Mammary epithelial cell (primary cell): ENCODE measurements at places on chromosomes 5 and 9. TPM values are rescaled to one million over a fixed set of nuclear protein-coding genes. Genes with fewer than 3 reads are reported as not detected.

The ABLIM3 gene
- total RNA-seq, result 36.1 and 38.6 TPM in 2 replicates

DNA sequence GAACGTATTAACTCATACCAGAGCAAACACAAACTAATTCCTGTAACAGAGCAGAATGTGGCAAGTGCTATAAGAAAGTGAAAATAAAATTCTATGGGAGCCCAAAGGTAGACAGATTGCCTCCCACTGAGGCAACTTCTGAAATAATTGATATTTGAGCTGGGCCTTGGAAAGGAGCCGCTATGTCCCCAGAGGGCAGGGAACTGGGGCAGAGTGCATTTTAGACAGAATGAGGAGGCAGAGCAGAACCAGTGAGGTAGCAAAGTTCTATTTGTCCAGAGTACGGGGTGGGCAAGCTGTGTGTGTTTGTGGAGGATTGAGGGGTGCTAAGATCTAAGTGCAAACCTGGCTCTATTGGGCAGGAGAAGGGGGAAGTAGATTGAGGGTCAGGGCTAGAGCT, 19.8 kb downstream of the CDO1 start:
- DNase-seq, result no peak

GRCh38 chr5:160638161-160638742, 213.8 kb downstream of the ATP10B start:
- no peak for DNase-seq

GRCh38 chr5:117262572-117263131, 688.0 kb upstream of the SEMA6A start:
- DNase-seq, result no peak

DNA sequence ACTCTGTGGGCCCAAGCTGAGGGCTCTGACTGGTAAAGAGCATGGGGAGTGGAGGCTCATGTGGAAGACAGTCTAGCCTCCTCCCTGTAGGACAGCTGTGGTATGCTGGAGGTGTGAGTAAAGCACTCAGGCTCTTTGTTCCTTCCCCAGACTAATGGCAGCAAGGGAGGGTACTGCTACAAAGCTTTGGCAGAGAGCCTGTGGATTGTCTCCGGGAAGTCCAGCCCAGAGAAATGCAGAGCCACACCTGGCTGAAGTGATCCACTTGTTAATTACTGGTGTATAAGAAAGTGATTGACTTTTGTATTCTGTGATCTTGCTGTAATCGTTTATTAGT, 161.7 kb downstream of the OXCT1 start:
- DNase-seq, result no peak

GRCh38 chr5:177462021-177462670, 11.3 kb downstream of the DBN1 start:
- no peak for DNase-seq
